CD4-positive, alpha-beta T cell (primary cell): ENCODE measurements at places on chromosomes 5 and 9.

DNA sequence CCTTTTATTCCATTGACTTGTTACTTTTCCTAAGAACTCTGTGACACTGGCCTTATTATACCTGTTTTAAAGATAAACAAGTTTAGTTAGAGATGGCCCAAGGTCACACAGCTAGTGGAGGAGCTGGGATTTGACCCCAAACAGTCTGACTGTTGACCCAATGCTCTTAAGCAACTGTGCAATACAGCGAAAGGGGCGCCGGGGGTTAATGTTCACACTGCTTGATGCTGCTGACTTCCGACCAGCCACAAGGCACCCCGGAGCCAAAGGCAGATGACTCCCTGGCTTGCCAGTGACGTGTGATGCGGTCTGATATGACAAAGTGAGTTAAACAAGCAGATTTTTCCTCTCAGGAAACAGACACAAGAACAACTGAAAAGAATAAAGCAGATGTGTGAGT, 23.9 kb downstream of the PIK3R1 start:
- DNase-seq, result peak; percentile 91

DNA sequence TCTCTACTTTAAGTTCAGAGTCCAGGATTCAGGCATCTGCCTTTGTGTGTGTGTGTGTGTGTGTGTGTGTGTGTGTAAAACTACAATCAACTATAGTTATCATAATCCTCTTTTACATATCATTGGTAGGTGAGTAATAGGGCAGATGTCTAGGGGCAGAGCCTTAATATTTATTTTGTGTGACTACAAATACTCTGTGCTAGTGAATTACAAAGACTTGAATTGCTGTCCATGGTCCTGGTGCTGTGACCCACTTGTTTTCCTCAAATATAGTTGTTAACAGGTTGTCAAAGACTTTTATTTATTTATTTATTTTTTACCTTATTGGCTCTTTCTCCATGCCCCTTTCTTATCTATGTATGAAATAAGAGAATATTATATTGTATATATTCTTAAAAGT, 196.8 kb downstream of the ANXA1 start:
- DNase-seq, result no peak

DNA sequence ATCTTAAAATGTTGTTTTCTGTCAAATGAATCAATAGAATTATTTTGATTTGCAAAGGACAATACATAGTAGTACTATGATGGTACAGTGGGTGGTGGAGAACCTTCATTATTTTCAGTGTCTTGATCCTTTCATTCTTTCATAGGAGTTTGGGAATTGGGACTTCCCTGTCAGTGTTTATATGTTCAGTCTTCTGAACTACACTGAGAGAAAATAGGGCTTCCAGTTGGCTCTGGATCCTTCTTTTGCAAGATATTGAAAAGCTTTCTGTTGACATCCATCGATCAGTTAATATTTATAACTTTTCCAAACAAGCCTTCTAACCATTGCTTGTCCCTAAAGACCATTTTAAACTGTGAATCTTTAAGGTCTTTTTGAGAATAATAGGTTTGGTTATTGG, 94.7 kb downstream of the XRCC4 start:
- no peak for DNase-seq

DNA sequence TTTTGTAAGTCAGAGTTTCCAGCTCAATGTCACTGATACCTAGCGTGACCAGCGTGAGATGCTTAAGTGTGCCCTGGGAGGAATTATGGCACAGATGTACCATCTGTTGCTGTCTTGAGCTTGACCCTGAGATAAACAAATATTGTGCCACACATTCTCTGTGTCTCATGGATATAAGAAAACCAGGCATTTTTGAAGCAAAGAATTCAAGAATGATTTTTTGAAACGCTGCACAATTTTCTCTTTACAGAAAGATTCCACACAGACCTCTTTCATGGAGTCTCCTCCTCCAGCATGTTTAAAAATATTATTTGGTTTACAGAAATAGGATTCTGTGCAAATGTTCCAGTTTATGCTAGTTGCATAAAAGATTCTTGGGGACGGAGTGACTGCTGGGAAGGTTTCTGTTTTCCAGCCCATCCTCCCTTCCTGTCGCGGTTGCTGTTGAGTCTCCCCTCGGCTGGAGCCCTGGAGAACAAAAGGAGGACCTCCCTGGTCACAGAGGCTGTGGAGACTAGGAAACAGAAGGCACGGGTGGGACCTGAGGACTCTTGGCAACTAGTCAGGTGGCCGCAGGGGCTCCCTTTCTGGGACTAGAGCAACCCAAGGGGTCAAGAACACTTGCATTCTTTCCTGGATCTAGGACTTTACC, 120.8 kb downstream of the RASGRF2 start:
- DNase-seq, result no peak

GRCh38 chr9:33718987-33719386, 76.4 kb upstream of the PRSS3 start:
- DNase-seq, result no peak

DNA sequence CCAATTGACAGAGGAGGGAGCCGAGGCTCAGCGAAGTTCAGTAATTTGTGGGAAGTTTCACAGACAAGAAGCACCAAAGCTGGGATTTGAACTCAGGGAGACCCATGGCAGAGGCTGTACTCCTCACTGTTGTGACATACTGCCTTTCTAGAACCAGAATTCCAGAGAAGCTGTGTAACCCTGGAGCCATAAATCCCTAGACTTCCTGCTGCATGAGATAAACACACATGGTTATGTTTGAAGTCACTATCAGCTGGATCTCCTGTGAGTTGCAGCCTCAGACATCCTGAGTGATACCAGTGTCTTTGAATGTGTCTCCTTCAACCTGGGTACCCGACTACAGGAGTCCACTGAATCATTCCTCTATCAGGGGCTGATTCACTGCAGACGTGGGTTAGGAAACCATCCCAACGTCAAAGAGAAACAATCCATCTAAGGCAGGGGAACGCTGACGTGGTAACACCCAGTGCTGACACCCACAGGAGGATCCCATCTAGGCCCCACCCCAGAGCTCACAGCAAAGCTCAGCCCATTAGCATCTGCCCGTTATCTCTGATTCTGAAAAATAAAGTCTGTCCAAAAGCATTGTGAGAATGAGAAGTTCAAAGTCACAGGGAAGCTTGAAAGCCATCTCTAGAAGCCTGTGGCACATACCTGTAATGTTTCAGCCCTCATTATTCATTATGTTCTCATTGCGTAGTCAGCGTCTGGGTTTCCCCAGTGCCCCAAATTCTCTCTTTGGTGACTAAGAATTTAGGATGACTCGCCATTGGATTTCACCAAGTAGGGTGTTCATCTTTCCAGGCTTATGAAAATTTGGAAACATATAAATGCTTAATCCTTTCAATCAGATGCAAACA, 36.3 kb upstream of the BASP1 start:
- DNase-seq, result no peak
